NCI-H1105 (cell line): ENCODE measurements at places on chromosomes 2 and 18.

DNA sequence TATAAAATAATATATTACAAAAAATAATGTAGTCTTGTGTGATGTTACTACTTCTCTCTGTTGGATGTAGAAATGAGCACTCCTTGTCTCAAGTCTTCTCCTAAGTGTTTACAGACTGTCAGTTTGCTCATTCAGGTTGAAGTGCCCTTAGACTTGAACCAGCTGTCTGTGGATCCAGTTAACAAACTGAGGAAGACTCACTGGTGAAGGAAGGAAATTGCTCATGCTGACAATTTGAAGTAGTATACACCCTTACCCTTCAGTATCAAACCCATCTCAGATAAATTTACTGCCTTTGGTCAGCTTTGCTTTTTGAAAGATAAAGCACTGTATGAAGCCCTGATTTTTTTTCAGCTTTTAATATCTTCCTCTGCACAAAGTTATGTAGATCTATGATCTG, 854.2 kb upstream of the ZEB2 start:
- no peak for DNase-seq

GRCh38 chr18:48934415-48934722, 16.4 kb downstream of the SMAD7 start:
- no peak for DNase-seq

- no peak for DNase-seq
These were observed 275.4 kb upstream of the HS6ST1 start for GRCh38 chr2:128593879-128594650.

DNA sequence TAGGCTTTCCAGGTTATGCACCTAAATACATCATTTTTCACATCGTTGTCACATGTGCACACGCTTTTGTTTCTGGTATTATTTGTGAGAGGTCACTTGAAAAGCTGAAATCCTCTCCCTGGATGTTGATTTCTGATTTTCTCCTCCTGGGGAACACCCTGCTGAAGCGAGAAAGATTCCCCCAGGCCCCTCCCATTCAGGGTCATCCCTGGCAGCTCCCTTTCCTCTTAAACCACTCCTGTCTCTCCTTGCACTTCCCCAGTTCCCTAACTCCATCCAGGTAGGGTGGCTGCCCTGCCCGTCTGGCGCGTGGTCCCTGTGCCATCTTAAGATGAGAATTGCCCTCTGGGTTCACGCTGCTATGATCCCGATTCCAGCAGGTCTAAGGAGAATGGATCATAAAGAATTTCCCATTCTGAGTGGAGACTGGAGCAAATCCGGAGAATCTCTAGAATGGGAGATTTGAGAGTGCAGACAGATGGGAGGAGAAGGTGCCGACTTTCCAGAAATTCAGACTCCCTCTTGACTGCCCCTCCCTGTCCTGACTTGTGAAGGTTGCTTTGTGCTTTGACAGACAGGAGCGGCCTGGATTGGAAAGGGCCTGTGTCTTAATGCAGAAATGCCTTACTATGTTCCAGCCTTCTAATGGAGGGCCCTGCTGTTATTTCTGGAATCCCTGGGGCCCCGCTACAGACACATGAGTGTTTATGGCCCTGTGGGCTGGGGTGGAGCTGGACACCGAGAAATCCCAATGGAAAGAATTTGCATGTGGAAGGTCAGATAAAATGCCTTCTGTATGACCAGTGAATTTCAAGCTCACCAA, 1.3 kb upstream of the YWHAQ start:
- DNase-seq, result no peak

GRCh38 chr2:227456772-227457171, 15.2 kb upstream of the AGFG1 start:
- no peak for DNase-seq

- no peak for DNase-seq
These were observed 145.8 kb downstream of the COL6A3 start for GRCh38 chr2:237268004-237268708.

GRCh38 chr2:60213865-60214625, 339.4 kb downstream of the BCL11A start:
- peak; percentile 3 for DNase-seq

GRCh38 chr2:233418761-233419546, 64.7 kb downstream of the DGKD start:
- no peak for DNase-seq

GRCh38 chr2:165406173-165406572, 63.3 kb upstream of the CSRNP3 start:
- DNase-seq, result no peak

DNA sequence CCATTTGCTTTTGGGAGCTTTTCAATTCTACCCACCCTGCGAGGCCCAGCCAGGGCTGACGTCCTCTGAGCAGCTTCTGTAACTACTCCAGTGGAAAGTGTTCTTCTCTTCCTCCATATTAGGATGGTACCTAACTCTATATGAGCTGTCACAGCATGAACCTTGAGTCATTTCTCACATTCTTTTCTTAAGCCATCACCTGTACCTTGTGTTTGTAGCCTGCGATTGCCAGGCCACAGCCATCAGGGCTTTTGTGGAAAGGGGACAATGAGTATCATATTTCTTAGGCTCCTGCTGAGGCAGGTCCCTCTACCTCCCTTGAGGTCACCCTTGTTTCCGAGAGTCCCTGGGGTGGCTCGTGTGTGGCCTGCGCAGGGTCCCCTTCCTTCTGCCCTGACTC, 144.5 kb upstream of the DLX2 start:
- no peak for DNase-seq

GRCh38 chr2:144372410-144373080, 147.4 kb downstream of the ZEB2 start:
- DNase-seq, result no peak

- no peak for DNase-seq
These were observed 43.7 kb downstream of the POU3F3 start for GRCh38 chr2:104897515-104898184.

GRCh38 chr18:69596345-69596744, 195.7 kb downstream of the DOK6 start:
- no peak for DNase-seq

DNA sequence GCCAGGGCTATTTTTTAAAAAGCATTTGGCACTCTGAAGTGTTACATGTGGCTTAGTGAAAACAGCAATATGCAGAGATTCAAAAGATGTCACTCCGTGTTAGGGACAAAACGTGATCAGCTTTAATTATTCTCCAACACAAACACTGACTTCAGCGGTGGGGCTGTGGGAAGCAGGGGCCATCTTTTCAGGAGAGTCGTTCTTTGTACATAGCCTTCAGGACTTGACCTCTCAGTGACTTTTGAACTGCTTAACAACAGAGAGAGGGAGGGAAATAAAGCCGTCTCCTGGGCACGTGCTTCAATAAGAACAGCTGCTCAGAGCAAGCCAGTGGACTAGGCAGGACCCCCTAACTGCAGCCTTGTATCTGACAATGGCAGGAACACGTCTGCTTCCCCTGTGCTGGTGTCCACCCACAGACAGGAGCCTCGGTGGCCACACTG, 95.0 kb upstream of the HDAC4 start:
- DNase-seq, result no peak

DNA sequence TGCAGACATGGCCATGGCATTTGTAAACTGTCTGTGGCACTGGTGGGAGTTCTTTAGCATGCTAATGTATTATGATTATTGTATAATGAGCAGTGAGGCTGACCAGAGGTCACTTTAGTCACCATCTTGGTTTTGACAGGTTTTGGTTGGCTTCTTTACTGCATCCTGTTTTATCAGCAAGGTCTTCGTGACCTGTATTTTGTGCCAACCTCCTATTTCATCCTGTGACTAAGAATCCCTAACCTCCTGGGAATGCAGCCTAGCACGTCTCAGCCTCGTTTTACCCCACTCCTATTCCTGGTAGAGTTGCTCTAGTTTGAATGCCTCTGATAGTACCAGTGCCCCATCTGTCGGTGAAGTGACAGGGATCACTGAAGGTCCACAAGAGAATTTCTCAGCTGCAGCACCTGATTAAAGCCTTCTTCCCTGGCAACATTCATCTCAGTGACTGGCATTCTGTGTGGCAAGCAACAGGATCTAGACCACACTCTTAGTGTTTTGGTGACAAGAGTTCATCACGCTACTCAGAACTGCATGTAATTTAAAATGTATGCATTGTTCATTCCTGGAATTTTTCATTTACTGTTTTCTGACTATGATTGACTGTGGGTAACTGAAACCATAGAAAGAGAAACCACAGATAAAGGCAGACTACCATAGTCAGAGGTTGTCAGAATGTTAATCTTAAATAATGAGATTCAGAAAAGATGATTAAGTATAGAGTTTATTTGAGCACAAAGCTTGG, 43.0 kb upstream of the GPR39 start:
- DNase-seq, result no peak

DNA sequence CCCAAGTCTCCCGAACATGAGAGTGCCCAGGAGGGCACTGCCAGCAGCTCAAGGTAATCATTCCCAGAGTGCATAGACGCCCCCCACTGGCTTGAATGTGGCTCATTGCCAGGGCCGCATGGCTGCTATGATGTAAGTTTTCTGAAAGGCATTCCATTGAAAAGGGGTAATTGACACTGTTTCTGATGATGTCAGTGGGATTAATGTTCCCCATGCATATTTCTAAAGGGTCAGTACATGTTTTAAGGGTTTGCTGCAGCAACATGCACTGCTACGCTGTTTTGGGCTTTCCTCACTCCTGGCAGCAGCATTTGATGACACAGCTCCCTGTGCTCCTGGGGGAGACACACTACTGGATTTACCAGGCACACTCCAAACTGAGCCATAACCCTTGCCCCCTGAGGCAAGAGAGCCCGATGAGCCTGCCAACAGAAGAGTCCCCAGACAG, 36.7 kb downstream of the KIAA2012 start:
- no peak for DNase-seq

DNA sequence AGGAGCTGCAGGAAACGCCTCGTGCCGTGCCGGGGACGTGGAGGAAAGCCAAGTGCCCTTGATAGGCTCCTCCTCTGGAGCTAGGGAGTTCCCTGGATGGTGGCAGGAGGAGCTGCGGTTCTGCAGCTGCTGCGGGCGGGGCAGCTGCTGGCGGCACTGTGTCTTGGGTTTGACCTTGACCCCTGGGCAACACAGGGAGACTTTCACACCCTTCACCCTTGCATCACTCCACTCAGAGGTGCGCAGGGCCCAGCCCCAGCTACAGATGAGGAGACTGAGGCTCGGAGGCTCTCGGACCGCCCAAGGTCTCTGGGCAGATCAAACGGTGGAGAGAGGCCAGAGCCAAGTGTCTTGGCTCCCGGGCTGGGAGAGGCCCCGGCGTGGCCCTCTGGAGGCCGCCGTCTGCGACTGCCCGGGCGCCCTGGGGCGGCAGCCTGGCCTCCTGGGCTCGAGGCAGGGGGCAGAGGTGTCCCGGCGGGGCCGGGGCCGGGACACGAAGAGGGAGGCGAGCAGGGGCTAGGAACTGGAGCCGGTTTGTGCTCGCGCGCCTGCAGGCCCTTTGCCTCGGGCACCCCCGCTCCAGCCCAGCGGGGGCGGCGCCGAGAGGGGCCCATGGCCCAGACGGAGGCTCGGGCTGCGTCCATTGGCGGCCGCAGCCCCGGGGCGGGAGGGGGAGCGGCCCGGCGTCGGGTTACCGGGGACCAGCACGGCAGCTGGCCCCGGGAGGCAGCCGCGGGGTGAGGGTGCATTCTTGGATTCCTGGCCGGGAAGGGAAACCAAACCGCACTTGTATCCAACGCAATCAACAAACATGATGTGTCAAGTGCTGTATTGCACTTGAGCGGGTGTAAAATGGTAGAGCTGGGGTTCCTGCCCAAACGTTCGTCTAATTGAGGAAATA, 129.6 kb upstream of the SLC1A4 start:
- DNase-seq, result peak; percentile 48

GRCh38 chr2:28339516-28340175, 53.0 kb upstream of the FOSL2 start:
- DNase-seq, result no peak

- DNase-seq, result no peak
These were observed 722.5 kb downstream of the SOCS6 start for GRCh38 chr18:71011389-71011788.

- no peak for DNase-seq
These were observed 256.9 kb downstream of the CDH19 start for GRCh38 chr18:66346833-66347588.

DNA sequence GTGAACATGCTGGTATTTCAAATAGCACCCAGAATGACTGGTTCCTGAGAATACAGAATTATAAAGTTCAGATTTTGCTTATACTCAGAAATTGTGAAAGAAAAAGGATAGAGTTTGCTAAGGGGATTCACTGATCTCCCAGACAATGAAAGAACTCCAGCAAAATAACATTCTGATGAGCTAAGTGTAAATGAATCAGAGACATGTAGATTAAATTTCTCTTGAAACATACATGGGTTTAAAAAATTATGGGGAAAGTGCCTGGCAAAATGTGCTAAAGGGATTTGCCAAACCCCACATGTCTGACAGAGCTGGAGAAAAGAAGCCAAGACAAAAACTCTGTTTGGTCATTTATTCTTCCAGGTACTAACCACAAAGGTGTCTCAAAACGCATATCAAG, 116.3 kb downstream of the FTCDNL1 start:
- DNase-seq, result no peak

DNA sequence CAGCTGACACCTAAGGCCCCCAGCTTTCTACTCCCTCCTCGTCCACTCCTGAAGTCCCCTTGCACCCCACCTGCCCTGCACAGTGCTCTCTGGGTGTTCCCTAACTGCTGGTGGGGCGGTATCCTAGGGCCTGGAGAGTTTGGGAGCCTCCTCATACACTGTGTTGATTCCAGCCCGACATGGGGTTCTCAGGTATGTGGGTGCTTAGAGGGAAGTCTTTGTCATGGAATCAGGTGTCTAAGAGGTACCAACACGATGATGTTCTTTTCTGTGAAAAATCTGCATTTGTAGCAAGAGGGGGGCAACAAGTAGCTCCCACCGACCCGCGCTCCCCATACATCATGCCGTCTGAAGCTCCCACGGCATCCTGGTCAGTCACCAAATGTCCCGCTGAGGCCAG, 96.8 kb upstream of the SMAD7 start:
- no peak for DNase-seq

- peak; percentile 32 for DNase-seq
These were observed at the start of gene TNFRSF11A for GRCh38 chr18:62324917-62325805. Gene TNFRSF11A (plus strand): TSS chr18:62325310. CDS start chr18:62325353, 43 bp downstream.

GRCh38 chr18:3660739-3661515, 211.0 kb downstream of the TGIF1 start:
- DNase-seq, result no peak

GRCh38 chr18:23105581-23106219, 29.6 kb upstream of the CABLES1 start:
- no peak for DNase-seq

DNA sequence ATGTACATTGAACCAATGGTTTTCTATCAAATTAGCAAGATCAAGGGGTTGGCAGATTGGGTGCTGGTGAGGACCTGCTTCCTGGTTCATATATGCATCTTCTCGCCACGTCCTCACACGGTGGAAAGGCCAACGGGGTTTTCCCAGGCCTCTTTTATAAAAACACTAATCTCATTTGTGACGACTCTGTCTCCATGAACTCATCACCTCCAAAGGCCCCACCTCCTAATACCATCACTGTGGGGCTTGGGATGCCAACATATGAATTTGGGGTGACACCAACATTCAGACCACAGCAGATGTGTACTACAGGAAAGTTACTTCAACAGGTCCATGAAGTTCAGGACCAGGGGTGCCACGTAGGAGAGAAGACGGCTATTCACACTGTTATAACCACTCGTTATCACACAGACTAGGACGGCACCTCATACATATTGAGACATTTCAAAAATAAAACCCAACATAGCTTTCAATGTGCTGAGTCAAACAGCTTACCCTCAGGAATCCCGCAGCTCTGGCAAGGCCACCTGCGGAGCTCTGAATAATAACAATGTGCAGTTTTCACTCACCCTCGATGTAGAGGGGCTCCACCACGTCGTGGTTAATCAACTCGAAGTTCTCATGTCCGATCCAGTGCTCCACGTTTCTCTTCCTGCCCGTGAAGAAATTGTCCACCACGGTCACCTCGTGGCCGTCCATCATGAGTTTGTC, 49.3 kb downstream of the UXS1 start:
- DNase-seq, result no peak

GRCh38 chr2:7559791-7560190, 642.6 kb downstream of the RNF144A start:
- no peak for DNase-seq
